ENCODE measurements at places on chromosomes 12 and 14.

DNA sequence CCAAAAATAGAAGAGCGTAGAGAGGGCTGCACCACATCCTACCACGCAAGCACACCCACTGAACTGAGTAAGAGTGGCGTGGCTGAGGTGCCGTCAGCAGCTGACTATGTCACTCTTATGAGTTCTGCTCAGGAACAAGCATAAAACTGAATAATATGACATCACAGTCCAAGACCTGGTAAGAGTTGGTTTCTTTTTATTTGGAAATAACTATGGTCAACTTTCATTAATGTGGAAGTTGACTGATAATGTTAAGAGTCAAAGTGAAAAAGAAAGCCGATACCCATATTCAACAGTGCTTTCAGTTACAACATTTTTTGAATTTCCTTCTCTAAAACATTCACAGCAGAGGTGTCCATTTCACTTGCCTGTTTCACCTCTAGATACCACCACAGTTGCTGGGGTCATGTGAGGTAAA lies 44.6 kb downstream of the GNS start:
- no peak for DNase-seq

DNA sequence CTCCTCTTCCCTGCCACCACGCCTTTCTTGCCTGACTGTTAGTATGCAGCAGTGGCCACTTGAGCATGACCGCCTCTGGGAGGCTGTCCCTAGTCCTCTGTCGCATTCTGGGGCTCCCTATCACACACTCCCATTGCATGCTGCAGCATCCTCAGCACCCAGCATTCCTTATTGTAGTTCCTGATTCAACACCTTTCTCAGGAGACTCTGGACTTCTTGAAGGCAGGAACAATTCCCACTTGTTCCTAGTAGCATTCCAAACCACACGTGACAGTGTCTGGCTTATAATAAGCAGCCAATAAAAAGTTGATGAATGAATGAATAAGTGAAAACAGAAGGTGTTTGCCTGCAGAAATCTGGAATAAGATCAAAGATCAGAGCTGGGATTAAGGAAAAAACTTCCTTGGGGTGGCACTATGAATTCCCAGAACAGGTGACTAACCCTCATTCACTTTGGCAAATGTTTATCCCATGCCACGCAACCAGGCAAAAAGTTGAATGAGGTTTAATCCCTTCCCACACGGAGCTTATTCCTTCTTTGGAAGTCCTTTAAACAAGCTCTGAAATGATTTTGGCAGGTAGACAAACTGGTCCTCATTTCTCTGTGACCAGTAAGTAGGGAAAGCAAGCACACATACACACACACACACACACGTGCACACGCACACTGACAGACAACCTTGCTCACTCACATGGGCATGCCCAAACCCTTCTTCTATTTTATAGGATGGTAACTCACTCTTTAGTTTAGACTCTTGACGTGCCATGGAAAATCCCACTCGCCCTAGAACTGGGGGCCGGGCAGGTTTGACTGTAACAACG lies 26.5 kb downstream of the NTF3 start:
- no peak for DNase-seq

GRCh38 chr14:30826070-30826469 lies 48.3 kb upstream of the COCH start:
- no peak for DNase-seq

GRCh38 chr12:116313194-116313927 lies 35.9 kb upstream of the MED13L start:
- DNase-seq = no peak

DNA sequence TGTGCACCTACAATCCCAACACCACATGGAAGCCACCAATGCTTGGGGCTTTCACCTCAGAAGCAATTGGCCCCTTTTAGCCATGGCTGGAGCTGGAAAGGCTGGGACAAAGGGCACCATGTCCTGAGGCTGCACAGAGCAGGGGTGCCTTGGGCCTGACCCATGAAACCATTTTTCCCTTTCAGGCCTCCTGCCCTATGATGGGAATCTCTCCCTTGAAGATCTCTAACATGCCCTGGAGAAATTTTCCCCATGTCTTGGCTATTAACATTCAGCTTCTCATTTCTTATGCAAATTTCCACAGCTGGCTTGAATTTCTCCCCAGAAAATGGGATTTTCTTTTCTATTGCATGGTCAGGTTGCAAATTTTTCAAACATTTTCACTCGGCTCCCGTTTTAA lies 823.6 kb downstream of the GALC start:
- DNase-seq = no peak

- no peak for DNase-seq
These were observed 80.4 kb downstream of the VWF start for GRCh38 chr12:6044082-6044481.

GRCh38 chr12:42923156-42923555 lies 333.6 kb upstream of the PRICKLE1 start:
- DNase-seq = no peak

GRCh38 chr12:739349-739748 lies 13.0 kb upstream of the WNK1 start:
- no peak for DNase-seq

DNA sequence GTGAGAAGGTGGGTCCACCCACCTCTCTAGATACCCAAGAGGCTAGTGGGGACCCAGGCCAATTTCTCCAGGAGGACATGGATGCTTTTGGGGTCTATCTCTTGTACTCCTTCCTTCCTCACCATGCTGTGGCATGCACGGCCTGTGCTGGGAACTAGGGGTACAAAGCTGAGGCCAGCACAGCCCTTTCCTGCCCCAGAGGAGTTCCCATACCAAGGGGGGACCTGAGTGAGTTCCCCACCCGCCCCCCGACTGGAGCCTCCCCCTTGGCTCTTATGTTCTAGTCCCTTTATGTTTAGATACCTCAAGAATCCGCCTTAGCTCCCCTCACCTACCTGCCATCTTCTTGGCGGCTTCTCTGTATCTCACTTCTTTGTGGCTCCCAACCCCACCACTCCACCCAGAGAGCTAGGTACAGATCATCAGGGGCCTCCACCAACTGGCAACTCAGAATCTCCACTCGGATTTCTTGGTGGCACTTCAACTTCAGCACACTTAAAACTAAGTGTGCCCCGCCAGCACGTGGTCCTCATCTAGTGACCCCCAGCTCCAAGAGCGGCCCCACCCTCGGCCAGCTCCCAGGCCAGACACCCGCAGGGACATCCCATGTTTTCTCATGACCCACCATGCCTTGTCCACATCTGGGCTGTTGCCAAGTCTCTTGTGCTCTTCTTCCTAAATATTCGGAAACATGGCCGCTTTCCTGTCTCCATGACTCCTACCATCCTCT lies 115.2 kb upstream of the RTL1 start:
- DNase-seq = no peak

DNA sequence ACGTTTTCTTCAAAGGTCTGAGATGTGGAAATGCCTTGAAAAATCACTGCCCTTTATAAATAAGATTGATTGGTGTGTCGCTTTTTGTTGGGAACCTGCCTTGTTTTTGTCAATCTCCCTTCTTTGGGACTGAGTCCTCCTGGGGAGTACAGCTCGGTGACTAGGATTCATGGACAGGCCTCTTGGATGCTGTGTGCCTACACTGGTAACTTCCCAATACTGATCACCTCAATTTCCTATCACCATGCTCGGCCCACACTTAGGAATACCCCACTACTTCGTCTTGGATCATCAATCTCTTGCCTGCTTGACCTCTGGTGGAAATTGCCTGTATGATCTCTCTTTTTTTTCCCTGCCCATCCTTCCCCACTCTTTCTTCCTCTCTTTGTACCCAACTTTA lies 34.2 kb downstream of the NTN4 start:
- no peak for DNase-seq

DNA sequence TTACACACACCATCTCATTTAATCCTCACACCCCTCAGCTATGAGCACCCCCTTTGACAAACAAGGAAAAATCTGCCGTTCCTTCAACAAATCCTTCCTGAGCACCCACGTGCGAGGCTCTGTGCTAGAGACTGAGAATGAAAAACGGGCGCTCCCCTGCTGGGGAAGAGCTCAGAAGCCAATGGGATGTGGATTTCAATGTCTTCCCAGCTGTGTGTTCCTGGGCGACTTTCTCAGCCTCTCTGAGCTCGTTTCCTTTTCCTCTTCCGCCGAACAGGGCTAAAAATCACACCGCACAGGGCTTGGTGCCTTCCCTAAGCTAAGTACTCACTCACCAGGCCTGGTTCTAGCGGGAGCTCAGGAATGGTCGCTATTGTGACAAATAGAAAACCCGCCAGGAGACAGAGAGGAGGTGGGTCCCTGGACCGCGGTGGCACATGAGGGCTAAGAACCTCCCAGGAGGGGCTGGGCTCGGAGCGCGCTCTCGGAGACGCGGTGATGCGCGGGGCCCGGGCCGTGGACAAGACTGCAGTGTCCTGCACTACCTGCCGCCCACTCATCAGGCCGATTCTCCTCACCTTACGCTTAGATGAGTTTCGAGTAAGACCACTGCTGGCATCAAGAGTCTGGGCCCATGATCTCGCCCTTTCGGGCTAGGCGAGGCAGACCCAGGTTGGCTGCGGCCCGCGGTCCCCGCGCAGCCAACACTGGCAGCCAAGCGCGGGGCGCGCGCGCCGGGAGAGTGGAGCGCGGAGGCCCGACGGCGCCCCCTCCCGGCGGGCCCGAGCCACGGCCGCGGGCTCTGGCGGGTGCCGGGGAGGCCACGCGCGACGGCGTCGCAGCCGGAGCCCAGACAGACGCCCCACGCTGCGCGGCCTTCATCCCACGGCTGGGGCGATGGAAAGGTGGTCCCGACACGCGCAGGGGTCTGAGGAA lies 17.0 kb downstream of the ZDHHC22 start:
- no peak for DNase-seq

DNA sequence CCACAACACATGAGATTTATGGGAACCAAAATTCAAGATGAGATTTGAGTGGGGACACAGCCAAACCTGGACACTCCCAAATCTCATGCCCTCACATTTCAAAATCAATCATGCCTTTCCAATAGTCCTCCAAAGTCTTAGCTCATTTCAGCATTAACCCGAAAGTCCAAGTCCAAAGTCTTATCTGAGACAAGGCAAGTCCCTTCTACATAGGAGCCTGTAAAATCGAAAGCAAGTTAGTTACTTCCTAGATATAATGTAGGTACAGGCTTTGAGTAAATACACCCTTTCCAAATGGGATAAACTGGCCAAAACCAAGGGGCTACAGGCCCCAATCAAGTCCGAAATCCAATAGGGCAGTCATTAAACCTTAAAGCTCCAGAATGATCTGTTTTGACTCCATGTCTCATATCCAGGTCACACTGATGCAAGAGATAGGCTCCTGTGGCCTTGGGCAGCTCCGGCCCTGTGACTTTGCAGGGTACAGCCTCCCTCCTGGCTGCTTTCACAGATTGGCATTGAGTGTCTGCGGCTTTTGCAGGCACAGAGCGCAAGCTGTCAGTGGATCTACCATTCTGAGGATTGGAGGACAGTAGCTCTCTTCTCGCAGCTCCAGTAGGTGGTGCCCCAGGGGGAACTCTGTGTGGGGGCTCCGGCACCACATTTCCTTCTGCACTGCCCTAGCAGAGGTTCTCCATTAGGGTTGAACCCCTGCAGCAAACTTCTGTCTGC lies 60.1 kb downstream of the LRIG3 start:
- no peak for DNase-seq

DNA sequence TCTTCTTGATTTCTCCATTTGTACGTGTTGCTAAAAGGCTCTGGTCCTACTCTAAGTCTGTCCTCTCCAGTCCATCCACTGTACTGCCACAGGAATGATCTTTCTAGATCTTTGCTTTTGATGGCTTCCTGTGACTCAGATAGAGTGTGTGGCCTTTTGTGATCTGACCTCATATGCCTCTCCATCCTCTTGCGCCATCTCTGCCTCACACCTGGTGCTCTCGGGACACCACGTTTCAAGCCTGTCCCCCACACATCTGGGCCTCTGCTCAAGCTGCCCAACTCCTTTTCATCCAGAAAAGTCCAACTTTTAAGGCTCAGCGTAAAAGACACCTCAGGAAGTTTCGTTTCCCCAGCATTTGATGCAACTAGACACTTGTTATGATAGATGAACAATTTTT lies 39.0 kb downstream of the DCAF4 start:
- DNase-seq = no peak

DNA sequence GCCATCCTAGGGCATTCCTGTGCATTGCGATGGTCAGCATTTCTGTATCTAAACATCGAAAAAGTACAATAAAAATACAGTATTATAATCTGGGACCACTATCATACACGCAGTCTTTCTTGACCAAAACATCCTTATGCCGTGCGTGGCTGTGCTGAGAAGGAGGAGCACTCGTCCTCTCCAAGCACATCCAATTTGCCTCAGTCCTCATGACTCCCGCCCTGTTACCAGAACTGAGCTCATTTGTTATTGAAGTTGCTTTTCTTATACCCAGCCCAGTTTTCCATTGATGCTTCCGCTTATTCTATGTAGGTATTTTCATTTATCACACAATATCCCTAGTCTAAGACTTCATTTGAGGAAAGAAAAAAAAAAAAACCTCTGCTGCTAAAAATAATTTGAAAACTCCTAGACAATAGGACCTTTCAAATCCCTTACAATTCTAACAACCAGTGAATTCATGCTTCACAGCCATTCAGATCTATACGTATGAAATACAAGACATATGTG lies 236.9 kb upstream of the PLEKHG7 start:
- no peak for DNase-seq
